ENCODE measurements at places on chromosomes 4 and X.

DNA sequence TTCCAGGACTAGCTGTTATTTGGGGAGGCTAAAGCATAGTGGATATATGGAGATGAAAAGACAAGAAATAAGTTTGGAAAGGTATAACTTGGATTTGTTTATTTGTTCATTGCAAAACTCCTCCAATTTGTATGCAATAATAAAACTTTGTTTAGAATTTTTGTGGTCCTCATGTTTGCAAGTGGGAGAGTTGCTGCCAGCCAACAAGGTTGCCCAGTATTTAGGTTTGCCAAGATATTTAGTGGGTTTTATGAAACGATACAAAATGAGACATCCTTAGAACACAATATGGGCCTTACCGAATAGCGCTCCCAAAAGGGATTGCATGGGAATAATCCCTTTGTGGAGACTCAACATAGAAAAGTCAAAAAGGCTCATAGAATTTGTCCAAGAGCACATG, 162.1 kb downstream of the INPP4B start:
- DNase-seq: no peak

- DNase-seq: no peak
Observed at GRCh38 chr4:169663831-169664230, 43.5 kb downstream of the CLCN3 start.

- DNase-seq: no peak
Observed at GRCh38 chr4:108205859-108206258, 37.1 kb upstream of the LEF1 start.

DNA sequence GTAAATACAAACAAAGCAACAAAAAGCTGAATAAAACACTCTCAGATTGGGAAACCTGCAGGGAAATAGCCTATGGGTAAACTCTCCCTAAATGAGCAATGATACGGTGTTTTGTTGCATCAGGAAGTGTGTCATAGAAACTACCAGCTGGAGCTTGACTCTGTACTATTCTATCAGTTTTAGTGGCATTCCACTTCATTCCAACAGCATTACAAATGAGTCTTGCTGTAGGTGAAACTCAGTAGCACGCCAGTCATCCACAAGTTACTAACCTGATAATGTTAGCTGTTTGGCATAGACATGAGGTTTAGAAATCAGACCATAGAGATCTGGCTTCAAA, 24.9 kb downstream of the FGFBP1 start:
- peak; percentile 46 for DNase-seq

DNA sequence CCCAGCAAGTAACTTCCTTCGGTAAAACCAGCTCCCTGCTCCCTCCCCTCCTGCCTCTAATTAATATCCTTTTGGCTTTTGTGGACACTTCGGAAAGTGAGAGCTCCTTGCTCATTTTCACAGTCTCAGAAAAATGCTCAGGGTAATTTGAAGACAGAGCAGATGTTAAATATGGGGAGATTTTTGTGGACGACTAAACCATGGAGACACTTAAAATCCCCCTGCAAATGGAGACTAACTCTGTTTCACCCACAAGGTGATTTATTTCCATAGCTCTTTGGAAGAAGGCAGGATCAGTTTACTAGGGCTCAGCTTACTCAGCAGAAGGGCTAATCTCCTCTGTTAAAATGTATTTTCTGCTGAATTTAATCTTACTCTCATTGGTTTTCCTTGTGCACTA, 12.2 kb upstream of the AMOT start:
- no peak for DNase-seq

DNA sequence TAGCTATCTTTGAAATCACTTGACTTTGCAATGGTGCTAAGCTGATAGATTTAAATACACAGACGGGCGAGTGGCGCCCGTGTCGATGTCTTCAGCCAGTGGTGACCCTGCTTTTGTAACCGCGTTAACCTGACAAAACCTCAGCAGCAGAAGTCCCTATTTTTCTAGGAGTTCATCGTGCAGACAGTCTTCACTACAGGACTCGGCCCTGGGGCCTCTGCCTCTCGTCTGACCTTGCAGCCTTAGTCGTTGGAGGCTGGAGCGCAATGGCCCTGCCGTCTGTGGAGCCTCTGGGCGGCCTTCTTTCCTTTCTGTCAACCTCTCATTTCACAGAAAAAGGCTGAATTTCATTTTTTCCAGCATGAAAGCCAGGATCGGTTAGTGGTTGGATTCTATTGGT, 57.9 kb downstream of the CPLX1 start:
- no peak for DNase-seq

DNA sequence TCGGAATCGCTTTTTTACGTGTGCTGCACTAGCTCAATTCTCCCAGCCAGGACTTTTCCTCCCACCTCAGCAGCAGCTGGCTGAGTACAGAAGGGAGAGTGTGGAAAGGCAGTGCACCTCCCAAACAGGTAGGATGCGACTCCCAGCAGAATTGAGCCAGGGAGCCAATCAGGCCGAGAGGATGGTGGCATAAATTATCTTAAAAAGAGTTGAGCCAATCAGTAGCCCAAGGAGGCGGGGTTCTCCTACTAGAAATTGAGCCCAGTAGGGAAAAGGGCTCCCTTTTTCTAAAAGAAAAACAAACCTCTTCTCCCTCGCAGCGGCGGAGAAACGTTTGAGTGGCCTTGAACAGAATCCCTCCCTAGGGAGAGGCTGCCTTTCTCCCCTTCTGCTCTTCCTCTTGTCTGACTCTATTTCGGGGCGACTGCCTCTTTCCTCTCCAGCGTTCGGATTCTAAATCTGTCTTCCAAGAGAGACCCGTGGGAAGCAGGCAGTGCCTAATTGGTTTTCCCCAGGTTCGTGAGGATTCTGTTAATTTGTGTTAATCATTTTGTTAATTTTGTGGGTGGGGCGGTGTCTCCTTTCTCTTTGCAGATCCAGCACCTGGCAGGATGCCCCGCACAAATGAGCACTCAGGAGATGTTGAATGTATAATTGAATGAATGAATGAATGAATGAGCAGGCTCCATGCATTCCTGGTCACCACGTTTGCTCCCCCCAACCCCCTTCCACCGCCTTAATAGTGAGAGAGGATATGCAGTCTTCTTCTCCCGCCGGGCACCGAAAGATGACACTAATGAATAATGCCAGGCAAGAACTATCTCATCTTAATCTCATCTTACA, at the start of gene GABRG1:
Gene GABRG1 (minus strand): TSS at position 142 of the 843 bp plus-strand sequence. CDS start 141 bp downstream, at position 1.
- DNase-seq: no peak

- no peak for DNase-seq
Observed at GRCh38 chr4:184705692-184706091, 28.2 kb downstream of the CENPU start.

DNA sequence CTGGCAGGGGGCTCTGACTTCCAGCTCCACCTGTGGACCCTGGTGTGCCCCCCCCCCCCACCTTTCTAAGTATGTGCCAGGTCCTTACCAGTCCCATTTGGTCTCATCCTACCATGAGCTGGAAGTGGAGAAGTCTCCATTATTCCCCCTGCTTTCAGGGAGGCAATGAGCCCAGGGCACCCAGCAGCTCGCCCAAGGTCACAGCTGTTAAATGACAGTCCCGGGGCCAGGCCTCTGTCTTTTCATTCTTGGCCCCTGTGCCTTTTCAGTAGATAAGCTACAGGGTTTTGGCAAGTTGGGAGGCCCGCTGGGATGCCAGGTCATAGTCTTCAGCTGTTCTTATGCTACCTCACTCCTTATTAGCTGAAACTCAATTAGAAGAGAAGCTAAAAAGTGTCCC, 249.1 kb downstream of the EVC2 start:
- DNase-seq: no peak

DNA sequence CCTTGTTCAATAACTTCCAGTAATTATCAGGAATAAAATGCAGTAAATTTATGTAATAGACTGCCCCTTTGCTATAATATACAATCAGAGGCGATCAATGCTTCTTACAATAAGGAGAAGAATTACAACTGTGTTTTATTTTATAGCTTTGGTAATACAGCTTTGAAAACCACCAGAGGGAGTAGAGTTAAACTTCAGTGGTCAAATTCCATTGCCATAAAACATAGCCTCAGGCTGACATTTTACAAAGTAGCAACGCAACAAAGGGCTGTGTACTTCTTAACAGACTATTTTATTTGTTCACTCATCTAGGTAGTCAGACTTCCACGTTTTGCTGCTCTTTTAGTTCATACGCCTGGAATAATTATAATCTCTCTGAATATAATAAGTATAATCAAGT, 58.5 kb downstream of the TEX13C start:
- no peak for DNase-seq

- DNase-seq: no peak
Observed at GRCh38 chrX:7158468-7158990, 10.6 kb upstream of the PUDP start.

DNA sequence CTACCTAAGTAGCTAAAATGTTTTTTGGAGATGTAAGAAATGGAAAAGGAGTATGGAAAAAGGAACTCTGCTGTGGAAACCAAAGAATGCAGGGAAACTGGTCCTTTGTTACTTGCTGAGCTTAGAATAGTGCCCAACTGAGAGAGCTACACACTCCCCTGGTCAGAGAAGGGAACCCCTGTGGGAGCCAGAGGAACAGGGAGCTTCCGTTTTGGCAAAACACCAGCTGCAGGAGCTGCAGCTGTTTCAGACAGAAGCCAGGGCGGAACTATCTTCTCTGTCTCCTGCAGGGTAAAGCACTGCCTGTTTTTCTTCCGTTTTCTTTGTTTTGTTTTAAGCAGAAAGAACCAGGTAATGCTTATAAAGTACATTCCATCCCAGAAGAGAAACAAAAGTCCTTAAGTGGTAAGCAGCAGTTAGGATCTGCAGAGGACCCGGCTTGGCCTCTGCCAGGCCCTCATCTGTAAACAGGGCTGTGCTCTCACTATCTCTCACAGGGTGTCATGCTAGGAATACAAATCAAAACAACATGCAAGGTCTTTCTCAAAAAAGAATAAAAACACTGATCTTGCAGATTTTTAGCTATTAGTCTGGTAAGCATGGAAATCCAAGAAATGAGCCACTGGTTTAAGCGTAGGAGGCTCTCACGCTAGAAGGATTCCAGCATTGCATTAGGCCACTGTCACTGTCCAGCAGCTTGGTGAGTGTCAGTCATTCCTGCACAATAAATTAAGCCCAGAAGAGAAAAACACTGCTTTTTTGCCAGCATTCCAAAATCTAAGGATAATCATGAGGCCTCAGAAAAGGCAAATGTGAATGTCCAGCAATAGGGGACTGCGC, 76.1 kb downstream of the CHST7 start:
- DNase-seq: no peak

GRCh38 chr4:184448821-184449220, 25.5 kb downstream of the IRF2 start:
- DNase-seq: peak; percentile 51

- DNase-seq: no peak
Observed at GRCh38 chr4:153110739-153111138, 93.5 kb upstream of the TRIM2 start.

DNA sequence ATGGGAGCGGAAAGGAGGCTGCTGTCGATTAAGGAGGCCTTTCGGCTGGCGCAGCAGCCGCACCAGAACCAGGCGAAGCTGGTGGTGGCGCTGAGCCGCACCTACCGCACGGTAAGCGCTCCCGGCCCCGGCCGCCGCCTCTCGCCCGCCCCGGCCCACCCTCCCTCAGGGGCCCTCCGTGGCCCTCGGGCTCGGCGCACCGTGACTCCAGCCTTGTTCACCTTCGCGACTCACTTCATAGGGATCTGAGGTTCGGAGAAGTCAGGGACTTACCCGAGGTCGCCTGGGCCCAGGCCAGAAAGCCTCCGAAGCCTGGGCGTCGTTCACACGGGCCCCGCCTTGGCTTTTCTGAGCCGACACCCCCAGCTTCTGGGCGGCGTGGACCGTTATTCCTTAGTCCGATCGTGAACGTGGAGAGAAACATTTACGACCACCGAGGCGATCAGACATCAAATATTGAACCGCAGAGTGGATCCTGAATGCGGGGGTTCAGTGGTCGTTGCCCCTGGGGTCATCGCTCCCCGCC, 362 bp downstream of the NCAPG start:
- no peak for DNase-seq

DNA sequence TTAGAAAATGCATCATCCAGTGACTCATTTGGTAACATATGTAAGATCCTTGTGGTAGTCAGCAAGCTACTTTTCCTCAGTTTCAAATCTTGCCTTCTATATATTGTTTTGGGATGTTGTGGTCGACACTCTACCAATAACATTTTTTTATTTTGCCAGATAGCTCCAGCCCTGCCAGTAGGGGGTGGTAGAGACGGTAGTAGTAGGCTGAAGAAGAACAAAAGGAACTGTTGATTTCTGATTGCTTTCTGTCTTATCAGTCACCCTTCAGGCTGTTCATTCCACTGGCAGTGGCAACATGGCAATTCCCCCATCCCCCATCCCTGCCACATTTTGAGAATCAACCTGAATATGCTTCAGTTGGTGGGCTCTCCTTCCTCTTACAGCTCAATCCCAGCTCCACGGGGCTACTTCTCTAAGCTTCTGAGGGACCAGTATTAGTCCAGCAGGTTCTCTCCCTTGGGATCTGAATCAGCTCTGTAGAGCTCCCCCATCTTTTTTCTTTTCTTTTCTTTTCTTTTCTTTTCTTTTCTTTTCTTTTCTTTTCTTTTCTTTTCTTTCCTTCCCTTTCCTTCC, 171.5 kb upstream of the VEGFC start:
- no peak for DNase-seq

- no peak for DNase-seq
Observed at GRCh38 chr4:128288689-128289106, 1.1 kb upstream of the PGRMC2 start.

GRCh38 chr4:94410678-94411206, 41.0 kb upstream of the PDLIM5 start:
- peak; percentile 51 for DNase-seq

DNA sequence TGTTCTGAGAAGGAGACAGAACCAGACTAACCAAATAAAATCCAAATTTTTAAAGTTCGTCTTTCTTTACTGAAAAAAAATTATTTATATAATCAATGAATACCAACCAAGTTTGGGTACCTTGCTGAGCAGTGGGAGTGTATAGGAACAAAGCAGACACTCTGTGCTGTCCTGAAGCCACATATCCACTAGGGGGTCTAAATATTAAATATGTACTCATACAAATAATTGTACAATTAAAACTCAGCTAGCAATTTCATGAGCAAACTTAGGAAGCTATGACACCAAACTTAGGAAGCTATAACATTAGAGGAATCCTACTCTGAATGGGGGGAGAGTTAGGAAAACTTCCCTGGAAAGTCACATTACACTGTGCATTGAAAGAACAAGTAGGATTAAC, 582.0 kb upstream of the EPHA5 start:
- DNase-seq: no peak

GRCh38 chrX:134692990-134693389, 34.7 kb upstream of the PLAC1 start:
- DNase-seq: no peak

GRCh38 chrX:13158911-13159310, 114.5 kb upstream of the FAM9C start:
- DNase-seq: no peak
